ENCODE measurements at places on chromosomes 16 and 17.

GRCh38 chr16:11582157-11582814, 4.4 kb downstream of the LITAF start:
- no peak for DNase-seq

DNA sequence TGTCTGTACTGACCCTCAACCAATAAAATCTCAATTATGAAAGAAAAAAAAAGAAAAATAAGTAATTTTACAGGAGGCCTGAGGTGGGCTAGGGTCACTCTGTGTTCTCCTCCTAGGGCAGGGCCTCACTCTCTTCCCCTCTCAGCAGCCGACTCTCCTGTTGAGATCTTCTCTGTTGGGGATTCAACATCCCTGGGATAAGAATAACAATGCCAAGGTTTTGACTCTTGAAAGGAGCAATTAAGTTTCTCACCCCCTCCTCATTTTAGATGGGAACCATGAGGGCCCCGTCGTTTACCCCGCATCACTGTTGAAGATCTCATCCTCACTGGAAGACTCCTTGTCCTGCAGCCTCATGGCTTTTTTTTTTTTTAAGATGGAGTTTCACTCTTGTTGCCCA, 21.5 kb upstream of the BRCA1 start:
- no peak for DNase-seq

DNA sequence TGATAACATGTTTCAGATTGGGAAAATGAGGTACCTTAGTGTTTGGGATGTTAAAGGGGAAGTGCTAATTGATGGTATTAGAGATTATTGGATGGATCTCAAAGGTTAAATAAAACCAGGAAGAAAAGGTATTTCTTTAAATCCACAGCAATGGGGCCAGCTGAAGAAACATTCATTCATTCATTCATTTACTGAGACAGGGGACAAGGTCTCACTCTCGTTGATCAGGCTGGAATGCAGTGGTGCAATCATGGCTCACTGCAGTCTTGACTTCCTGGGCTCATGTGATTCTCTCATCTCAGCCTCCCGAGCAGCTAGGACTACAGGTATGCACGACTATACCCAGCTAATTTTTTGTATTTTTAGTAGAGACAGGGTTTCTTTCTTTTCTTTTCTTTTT, 19.8 kb downstream of the EARS2 start:
- no peak for DNase-seq

DNA sequence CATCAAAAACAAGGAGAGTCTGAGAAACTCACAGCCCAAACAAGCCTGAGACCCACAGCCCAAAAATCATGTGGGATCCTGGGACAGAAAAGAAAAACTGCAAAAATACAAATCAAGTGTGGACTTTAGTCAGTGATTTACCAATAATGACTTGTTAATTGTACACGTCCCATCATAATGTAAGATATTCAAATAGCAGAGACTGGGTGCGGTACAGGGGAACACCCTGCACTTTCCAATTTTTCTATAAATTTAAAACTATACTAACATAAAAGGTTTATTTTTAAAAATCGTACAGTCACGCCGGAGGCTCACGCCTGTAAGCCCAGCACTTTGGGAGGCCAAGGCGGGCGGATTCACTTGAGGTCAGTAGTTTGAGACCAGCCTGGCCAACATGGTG, 8.8 kb downstream of the CEP131 start:
- DNase-seq: no peak

- DNase-seq: no peak
Measured at GRCh38 chr17:76405967-76406647, 21.7 kb downstream of the SPHK1 start.

DNA sequence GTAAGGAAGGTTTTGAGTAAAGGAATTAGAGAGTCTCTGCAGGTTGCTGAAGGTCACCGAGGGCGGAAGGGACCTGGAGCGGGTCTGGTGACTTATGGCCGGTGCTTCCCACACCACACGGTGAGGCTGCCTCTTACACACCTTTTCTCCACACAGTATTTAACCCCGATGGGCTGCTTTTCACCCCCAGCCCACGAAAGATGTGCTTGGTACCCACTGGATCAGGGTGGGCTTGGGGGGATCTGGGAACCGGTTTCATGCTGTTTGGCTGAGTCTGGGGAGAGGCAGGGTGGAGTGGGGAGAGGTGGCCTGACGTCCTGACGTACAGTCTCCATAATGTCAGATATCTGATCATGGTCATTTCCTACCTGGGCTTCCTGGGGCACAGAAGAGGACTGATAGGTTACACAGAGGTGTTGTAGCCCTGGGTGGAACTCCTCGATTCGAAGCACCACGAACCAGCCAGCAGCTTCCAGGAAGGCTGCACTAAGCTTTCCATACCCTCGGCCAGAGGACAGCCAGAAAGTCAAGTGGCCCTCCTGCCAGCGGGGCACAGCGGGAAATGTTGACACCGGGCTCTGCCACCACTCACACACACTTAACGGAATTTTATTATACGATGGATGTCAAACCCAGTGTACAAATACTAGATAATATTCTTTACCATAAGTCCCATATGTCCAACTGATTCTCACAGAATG, 34.0 kb downstream of the OR1D5 start:
- no peak for DNase-seq

GRCh38 chr17:6421700-6422604, 13.0 kb downstream of the AIPL1 start:
- DNase-seq: no peak

DNA sequence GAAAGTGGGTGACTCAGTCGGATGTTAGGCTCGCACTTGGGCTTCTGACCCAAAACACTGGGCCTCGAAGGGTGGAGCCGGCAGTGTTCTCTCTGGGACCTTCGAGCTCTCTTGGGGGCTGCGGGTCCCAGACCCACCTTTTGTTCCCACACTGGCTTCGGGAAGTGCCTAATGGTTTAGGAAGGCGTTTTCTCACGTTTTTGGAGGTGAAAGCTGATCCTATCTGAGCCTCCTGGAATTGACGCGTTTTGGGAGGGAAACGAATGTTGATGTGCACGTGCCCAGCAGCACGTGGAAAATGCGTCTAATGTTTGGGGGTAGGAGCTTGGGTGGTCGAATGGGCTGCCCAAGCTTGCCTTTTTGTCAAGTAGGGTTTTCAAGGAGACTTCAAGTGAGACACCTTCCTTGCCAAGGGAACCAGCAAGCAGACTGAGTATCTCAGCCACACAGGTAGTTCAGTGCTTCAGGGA, 666 bp downstream of the HGS start:
- no peak for DNase-seq

DNA sequence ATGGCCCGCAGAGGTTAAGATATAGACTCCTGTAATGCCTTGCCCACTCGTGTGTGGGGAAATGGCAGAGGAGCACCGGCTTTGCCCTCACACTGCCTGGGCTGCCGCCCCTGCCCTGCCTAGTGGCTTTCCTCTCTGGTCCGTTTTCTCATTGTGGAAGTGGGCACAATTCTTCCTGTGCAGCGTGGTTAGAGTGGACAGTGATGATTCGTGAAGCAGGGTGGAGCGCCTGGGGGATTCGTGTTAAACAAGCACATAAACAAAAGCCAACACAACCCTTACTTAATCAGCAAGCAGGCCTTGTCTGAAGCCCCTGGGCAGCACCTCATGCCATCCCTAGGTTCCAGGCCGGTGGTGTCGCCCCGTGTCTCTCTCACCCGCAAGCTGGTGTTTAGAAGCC, 269.7 kb downstream of the SEC14L1 start:
- DNase-seq: no peak

DNA sequence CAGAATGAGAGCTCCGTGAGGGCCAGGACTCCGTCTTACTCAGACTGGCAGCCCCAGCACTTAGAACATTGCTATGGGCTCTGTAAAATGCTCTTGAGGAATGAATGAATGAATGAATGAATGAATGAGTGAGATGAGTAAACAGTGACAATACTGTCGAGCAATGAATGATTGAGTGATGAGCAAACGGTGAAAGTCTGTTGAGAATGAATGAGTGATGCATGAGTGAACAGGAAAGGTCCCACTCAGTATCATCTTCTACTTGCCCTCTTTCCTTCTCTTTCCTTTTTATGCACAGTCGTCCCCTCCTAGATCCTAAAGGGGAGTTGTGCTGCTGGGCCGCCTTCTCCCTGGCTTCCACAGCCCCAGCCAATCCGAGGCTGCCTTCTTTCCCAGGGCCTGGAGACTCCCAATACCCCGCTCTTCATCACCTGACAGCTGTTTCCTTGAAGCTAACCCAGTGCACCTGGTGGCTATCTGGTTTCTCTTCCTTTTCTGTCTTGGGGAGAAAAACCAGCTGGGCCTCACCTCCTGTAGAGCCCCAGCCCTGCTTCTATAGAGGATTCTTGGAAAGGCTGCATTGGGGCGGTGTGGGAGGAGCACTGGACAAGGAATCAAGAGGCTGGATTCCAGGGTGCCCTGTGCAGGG, 32.7 kb upstream of the CACNG1 start:
- DNase-seq: no peak

- no peak for DNase-seq
Measured at GRCh38 chr16:57693550-57693949, 1.1 kb upstream of the DRC7 start.

DNA sequence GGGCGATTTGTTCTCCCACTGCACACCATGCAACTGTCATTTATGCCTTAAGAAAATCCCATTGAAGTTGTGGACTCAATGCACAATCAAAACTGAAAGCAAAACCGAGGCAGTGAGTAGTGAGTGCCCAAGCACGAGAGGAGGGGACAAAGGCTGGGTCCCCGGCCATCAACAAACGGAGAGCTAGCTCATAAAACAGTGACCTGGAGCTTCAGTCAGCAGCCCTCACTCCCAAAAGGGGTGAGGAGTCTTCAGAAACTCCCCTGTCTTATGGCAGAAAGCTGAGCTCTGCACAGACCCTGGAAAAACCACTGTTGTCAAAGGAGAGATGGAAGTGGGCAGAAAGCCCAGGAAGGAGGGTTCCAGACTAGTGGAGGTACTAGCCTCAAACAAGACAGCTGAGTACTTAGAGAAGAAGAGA, 96.9 kb downstream of the ADCY9 start:
- no peak for DNase-seq

- DNase-seq: no peak
Measured at GRCh38 chr16:12157517-12158093, 181.1 kb downstream of the SNX29 start.

GRCh38 chr17:68518063-68518815, 6.0 kb downstream of the PRKAR1A start:
- no peak for DNase-seq

DNA sequence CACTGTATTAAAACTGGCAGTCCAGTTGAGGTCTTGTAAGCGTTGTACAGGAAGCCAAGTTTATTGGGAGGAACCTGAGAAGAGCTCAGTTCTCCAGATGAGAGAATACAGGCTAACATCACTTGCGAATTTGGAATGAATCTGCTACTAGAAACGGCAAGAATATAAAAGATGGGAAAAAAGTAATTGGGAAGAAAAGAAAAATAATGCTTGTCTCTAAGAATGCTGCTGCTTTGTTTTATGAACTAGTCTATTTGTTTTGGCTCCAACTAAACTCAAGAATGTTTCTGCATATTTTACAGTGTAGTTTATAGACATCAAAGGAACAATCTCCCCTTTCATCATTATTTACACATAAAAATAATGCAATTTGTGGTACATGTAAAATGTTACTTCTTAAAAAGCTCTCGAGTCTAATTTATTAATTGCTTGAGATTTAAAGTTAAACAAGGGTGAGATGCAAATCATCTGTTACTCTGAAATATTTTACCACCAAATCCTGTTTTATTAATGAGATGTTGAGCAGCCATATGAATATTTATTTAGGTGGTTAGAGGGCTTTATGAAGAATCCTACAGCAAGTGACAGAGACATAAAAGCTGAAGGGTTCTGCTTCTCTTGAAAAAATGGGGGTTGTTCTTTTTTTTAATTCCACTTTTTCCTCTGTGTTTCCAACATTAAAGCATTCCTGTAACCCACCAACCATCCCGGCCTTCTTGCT, 162.1 kb upstream of the AXIN2 start:
- no peak for DNase-seq

- no peak for DNase-seq
Measured at GRCh38 chr17:18921485-18921884, 30.5 kb upstream of the SLC5A10 start.

GRCh38 chr17:38709104-38709820, 4.2 kb downstream of the MLLT6 start:
- DNase-seq: no peak
